ENCODE measurements at places on chromosomes 13 and 19. TPM values are rescaled to one million over a fixed set of nuclear protein-coding genes. Genes with fewer than 3 reads are reported as not detected.

- peaks cover 6% of the 10 kb centered on the region for H3K4me1 ChIP-seq
- no peak overlapping the region for H3K27ac ChIP-seq
- DNase-seq, result peak; percentile 68
These were observed 41.4 kb downstream of the LYL1 start for GRCh38 chr19:13060964-13061927.

Gene SMIM17
- 0.18 TPM for total RNA-seq

Gene C19orf25
- 38.5 TPM for total RNA-seq

Gene ZNF837
- total RNA-seq, result 0.86 TPM

GRCh38 chr19:3478409-3479176, 1.7 kb downstream of the SMIM24 start:
- H3K27me3 ChIP-seq, result no peaks in the 10 kb centered on the region
- no peaks in the 10 kb centered on the region for H3K36me3 ChIP-seq
- no peak overlapping the region for H3K27ac ChIP-seq

DNA sequence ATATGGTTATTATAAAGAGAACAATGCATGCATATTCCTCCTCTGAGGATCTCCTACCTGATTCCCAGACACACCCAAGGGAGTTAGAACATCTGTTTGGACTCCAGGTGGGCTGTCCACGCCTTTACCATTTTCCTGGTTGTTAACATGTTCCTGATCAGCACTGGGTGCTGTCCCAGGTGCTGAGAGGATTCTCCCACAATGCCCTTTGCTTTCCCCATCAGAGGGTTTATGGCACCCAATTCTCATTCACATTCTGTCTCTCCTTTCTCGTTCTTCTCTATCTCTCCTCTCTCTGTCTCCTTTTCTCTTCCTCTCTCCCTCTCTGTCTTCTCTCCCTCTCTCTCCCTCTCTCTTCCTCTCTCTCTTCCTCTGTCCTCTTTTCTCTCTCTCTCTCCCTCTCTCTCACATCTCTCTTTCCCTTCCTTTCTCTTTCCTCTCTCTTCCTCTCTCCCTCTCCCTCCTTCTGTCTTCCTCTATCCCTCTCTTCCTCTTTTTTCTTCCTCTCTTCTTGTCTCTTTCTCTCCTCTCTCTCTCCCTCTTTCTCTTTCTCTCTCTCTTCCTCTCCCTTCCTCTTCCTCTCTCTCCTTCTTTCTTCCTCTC, 3.3 kb upstream of the RDH13 start:
- H3K27ac ChIP-seq, result no peak overlapping the region
- DNase-seq, result no peak
- H3K27me3 ChIP-seq, result peaks cover 39% of the 10 kb centered on the region
- H3K4me1 ChIP-seq, result peaks cover 21% of the 10 kb centered on the region

GRCh38 chr13:105278943-105279381, 1256.5 kb downstream of the EFNB2 start:
- no peak overlapping the region for H3K27ac ChIP-seq
- no peak for DNase-seq
- no peaks in the 10 kb centered on the region for H3K36me3 ChIP-seq
- H3K27me3 ChIP-seq, result no peaks in the 10 kb centered on the region
- H3K4me3 ChIP-seq, result no peak overlapping the region
- no peaks in the 10 kb centered on the region for H3K4me1 ChIP-seq

Gene CPB2
- not detected for total RNA-seq

DNA sequence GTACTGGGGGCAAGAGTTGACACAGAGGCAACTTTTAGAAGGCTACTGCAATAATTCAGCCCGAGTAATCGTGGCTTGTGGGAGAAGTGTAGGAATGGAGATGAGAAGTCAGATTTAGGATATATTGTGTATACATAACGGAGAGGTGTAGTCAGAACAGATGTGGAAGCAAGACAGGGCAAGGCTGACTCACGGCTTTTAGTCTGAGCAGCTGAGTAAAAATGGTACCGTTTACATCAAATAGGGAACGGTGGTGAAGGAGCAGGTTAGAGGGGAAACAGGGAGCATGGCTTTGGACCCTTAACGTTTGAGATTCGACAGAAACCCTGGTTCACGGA, 796 bp upstream of the LSM14A start:
- DNase-seq, result no peak
- peaks cover 5% of the 10 kb centered on the region for H3K27me3 ChIP-seq
- peak overlapping the region; percentile 87 for H3K4me3 ChIP-seq
- H3K27ac ChIP-seq, result peak overlapping the region; percentile 99

DNA sequence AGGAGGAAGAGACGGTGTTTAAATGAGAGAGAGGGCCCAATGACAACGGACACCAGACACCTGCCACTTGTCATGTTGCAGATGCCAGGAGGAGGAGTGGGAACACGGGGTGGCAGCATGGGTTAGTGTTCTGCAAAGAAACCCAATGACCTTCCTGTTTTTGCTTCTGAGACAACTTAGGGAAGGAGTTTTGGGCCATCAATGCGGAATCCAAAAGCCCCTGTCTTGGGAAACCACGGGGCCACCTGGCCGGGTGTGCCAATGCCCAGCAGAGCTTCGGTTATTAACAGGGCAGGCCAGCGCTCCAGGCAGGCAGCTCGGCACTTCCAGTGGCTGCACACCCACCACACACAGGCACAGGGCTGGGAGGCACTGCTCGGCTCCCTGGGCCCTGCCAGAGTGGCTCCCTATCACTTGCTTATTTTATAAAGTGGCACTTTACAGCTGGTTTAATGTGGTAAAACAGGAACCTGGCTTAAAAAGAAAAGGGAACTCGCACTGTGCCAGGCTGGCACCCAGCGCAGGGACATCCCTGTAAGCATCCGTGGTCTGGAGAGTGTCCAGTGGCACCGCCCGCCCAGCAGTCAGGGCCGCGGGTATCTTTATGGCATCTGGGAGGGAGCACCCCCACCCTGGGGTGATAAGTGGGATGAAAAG, 19.1 kb downstream of the ELL start:
- no peak overlapping the region for H3K4me3 ChIP-seq
- DNase-seq, result no peak
- peak overlapping the region; percentile 52 for H3K27ac ChIP-seq
- H3K27me3 ChIP-seq, result no peaks in the 10 kb centered on the region
- H3K4me1 ChIP-seq, result peaks cover 70% of the 10 kb centered on the region

GRCh38 chr19:46298479-46299003, 1.7 kb downstream of the HIF3A start:
- DNase-seq, result no peak
- no peak overlapping the region for H3K27ac ChIP-seq
- H3K36me3 ChIP-seq, result no peaks in the 10 kb centered on the region
- no peak overlapping the region for H3K4me3 ChIP-seq

GRCh38 chr19:40241809-40242384, 15.4 kb upstream of the CCNP start:
- H3K36me3 ChIP-seq, result peaks cover 16% of the 10 kb centered on the region
- DNase-seq, result no peak
- no peaks in the 10 kb centered on the region for H3K4me1 ChIP-seq

GRCh38 chr19:46497773-46498172, 2.1 kb upstream of the PNMA8B start:
- peaks cover 50% of the 10 kb centered on the region for H3K27me3 ChIP-seq
- H3K4me1 ChIP-seq, result peaks cover 5% of the 10 kb centered on the region
- no peak for DNase-seq
- H3K4me3 ChIP-seq, result no peak overlapping the region

GRCh38 chr19:6828306-6828697, 55.8 kb downstream of the VAV1 start:
- H3K27me3 ChIP-seq, result no peaks in the 10 kb centered on the region
- no peak overlapping the region for H3K27ac ChIP-seq
- DNase-seq, result no peak
- no peak overlapping the region for H3K4me3 ChIP-seq

Gene LILRB3
- 0.78 TPM for total RNA-seq

GRCh38 chr19:3243819-3244700, 19.6 kb downstream of the CELF5 start:
- H3K4me1 ChIP-seq, result no peaks in the 10 kb centered on the region
- no peaks in the 10 kb centered on the region for H3K27me3 ChIP-seq
- H3K27ac ChIP-seq, result no peak overlapping the region
- no peak overlapping the region for H3K4me3 ChIP-seq

Gene PTGIR
- 217 TPM for total RNA-seq

GRCh38 chr19:41926028-41926762, 2.1 kb downstream of the ERFL start:
- H3K27me3 ChIP-seq, result peaks cover 5% of the 10 kb centered on the region
- peaks cover 27% of the 10 kb centered on the region for H3K4me1 ChIP-seq
- H3K27ac ChIP-seq, result no peak overlapping the region
- no peak overlapping the region for H3K4me3 ChIP-seq
- no peak for DNase-seq

- no peak for DNase-seq
- H3K36me3 ChIP-seq, result peaks cover 11% of the 10 kb centered on the region
- H3K4me3 ChIP-seq, result peak overlapping the region; percentile 53
- H3K27me3 ChIP-seq, result no peaks in the 10 kb centered on the region
These were observed 19.4 kb downstream of the ACTN4 start for GRCh38 chr19:38666663-38667511.

DNA sequence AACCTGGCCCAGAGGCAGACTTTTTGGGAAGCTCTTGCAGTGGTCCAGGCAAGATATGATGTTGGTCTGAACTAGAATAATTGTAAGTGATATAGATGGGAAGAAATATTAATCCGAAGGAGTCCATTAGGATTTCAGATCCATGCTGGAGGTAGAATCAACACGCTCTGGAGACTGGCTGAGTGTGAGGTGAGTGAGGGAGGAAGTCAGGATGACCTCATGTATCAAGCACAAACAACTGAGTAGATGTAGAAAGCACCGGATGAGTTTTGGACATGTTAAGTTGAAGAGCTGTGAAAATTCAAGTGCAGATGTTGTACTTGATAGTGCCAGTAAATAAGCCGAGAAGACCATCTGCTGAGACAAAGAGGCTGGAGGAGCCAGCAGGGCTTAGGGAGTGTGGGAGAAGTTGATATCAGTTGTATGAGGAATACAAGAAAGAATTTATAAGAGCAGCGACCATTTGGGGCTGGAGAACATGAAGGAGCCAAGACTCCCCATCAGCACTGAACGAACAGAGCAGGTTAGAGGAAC, 5.3 kb upstream of the CNMD start:
- H3K27ac ChIP-seq, result no peak overlapping the region
- H3K4me3 ChIP-seq, result no peak overlapping the region
- H3K27me3 ChIP-seq, result peaks cover 30% of the 10 kb centered on the region
- no peaks in the 10 kb centered on the region for H3K36me3 ChIP-seq

DNA sequence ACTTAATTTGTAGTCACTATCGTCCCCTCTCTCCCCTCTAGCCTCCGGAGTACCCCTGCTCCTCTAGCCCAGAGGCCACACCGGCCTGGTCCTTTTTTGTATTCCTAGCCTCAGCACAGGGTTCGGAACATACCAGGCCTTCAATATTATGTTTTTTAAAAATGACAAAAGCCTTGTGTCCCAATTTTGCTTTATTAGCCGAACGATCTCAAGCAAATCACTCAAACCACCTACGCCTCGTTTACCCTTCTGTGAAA, 463 bp upstream of the POMP start:
- peak overlapping the region; percentile 97 for H3K27ac ChIP-seq
- H3K27me3 ChIP-seq, result no peaks in the 10 kb centered on the region
- H3K4me3 ChIP-seq, result peak overlapping the region; percentile 97
- H3K36me3 ChIP-seq, result peaks cover 34% of the 10 kb centered on the region
- DNase-seq, result no peak

DNA sequence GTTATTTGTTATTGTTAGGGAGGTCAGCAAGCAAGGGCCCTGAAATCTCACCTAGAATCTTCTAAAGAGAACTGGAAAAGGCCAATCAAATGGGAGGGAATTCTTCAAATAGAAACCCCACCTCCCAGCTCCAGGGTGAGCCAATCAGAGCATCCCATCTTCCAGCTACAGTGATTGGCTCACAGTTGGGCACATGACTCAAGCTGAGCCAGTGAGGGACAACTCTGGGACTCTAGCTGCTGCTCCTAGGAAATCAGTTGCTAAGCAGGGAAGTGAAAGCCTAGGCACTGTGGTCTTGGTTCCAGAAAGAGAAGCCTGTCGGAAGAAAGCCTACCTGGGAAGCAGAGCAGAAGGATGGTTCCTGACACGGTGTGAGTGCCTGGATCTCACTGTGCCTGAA, 13.4 kb downstream of the TM6SF2 start:
- no peaks in the 10 kb centered on the region for H3K4me1 ChIP-seq
- no peak overlapping the region for H3K4me3 ChIP-seq
- H3K27me3 ChIP-seq, result peaks cover 34% of the 10 kb centered on the region

Gene SLC25A41
- total RNA-seq, result 0.24 TPM

DNA sequence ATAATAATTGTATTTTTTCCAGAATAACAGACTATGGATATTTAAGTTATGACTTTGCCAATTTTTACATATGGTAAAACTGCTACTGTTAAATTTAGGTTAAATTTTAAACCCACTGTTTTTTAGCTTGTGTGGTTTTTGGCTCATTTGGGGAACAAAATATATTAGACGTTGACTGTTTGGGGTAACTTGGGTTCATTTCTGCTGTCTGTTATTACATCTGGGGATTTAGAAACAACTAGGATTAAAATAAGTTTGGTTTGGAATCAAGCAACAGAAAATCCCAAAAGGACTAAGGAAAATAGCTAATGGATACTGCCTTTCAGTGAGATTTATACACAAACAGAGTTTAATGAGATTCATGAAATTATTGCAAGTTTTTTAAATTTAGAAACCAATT, 92.9 kb downstream of the ZNF100 start:
- no peak overlapping the region for H3K27ac ChIP-seq
- no peak overlapping the region for H3K4me3 ChIP-seq
- no peak for DNase-seq
- H3K36me3 ChIP-seq, result no peaks in the 10 kb centered on the region
- no peaks in the 10 kb centered on the region for H3K27me3 ChIP-seq

DNA sequence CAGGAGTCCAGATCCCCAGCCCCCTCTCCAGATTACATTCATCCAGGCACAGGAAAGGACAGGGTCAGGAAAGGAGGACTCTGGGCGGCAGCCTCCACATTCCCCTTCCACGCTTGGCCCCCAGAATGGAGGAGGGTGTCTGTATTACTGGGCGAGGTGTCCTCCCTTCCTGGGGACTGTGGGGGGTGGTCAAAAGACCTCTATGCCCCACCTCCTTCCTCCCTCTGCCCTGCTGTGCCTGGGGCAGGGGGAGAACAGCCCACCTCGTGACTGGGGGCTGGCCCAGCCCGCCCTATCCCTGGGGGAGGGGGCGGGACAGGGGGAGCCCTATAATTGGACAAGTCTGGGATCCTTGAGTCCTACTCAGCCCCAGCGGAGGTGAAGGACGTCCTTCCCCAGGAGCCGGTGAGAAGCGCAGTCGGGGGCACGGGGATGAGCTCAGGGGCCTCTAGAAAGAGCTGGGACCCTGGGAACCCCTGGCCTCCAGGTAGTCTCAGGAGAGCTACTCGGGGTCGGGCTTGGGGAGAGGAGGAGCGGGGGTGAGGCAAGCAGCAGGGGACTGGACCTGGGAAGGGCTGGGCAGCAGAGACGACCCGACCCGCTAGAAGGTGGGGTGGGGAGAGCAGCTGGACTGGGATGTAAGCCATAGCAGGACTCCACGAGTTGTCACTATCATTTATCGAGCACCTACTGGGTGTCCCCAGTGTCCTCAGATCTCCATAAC, at the start of gene APOE:
Gene APOE, plus strand, starts transcription at position 360 of the 724 bp plus-strand sequence. CDS start 829 bp downstream, outside the sequence.
- H3K27ac ChIP-seq, result no peak within 1 kb of the TSS
- no peak for DNase-seq
- peak within 1 kb of the TSS; percentile 47 for H3K4me3 ChIP-seq
- H3K36me3 ChIP-seq, result peaks cover 12% of the 10 kb centered on the region

- H3K27me3 ChIP-seq, result peaks cover 5% of the 10 kb centered on the region
- H3K27ac ChIP-seq, result no peak overlapping the region
- peak; percentile 58 for DNase-seq
- H3K36me3 ChIP-seq, result no peaks in the 10 kb centered on the region
- peaks cover 32% of the 10 kb centered on the region for H3K4me1 ChIP-seq
These were observed 1.9 kb downstream of the IFNL1 start for GRCh38 chr19:39297931-39298634.

Gene IL11
- 0.34 TPM for total RNA-seq

Gene NOTCH3
- not detected for total RNA-seq

Gene ADGRE1
- total RNA-seq, result 4.6 TPM

Gene DNAJC15
- total RNA-seq, result 20.5 TPM

Gene NLRP5
- total RNA-seq, result not detected

Gene KIR2DL1
- not detected for total RNA-seq

Measured in activated T-helper 1 cell treated with anti-CD3 and anti-CD28 coated beads, Interleukin-12 subunit alpha, Interleukin-12 subunit beta, Interleukin-2, Interleukin-4 antibody, amounts not matched to agents 30 ng/mL and 10 ng/mL and 1 ng/mL, durations not matched to agents 14 hours and 24 hours and 36 hours (primary cell).